Activated CD4-positive, CD25-positive, alpha-beta regulatory T cell treated with anti-CD3 and anti-CD28 coated beads, Interleukin-2, amount 50 U/mL, for 24 hours (primary cell): ENCODE measurements at places on chromosomes 5 and 9.

GRCh38 chr9:122307061-122307460, 42.4 kb downstream of the MRRF start:
- ATAC-seq: no peak

DNA sequence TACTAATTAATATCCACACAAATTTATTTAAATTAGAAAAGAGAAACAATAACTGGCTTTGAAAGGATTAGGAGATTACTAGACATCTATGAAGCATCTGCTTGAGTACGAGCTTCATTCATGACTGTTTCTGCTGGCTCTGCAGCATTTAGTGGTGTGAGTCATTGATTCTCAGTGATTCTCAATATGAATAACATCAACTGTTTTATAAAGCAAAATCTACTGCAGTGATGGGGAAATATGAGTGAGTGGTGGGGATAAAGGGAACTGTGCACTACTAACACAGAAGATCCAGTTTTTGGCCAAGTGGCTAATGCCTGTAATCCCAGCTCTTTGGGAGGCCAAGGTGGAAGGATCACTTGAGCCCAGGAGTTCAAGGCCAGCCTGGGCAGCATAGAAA, 8.4 kb downstream of the FNBP1 start:
- ATAC-seq: peak; percentile 63

GRCh38 chr5:103178167-103178566, 58.1 kb downstream of the PPIP5K2 start:
- no peak for ATAC-seq

- ATAC-seq: no peak
Measured at GRCh38 chr9:99436616-99437015, 214.5 kb downstream of the SEC61B start.

DNA sequence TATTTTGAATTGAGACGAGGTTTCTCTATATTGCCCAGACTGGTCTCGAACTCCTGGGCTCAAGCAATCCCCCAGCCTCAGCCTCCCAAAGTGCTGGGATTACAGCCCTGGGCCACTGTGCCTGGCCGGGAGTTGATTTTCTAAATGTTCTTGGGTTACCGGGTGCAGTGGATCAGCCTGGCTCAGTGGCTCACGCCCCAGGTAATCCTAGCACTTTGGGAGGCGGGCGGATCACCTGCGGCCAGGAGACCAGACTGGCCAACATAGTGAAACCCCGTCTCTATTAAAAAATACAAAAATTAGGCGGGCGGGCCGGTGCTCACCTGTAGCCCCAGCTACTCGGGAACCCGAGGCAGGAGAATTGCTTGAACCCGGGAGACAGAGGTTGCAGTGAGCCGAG, 106.9 kb upstream of the LARP1 start:
- no peak for ATAC-seq

GRCh38 chr9:21873540-21874221, 71.2 kb downstream of the MTAP start:
- no peak for ATAC-seq
